ENCODE measurements at places on chromosomes 6 and 20.

DNA sequence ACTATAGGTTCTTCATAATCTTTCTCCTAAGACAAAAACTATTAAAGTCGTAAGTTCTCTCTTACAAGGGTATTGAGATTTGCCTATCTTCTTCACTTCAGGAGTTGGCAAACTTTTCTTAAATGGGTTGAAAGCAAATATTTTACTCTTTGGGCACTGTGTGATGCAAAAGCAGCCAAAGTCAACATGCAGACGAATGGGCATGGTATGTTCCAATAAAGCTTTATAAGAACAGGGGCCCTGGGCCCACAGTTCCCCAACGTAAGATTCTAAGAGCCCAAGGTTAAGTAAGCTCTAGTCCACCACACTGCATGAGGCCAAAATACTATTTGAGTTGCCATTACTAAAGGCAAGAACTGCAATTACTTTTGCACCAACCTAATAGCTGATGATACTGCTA lies 11.5 kb downstream of the CD164 start:
- no peak for DNase-seq

- no peak for DNase-seq
These were observed 14.9 kb upstream of the ZNF451 start for GRCh38 chr6:57075092-57075491.

GRCh38 chr6:31585491-31585890 lies 586 bp upstream of the LST1 start:
- DNase-seq: no peak

DNA sequence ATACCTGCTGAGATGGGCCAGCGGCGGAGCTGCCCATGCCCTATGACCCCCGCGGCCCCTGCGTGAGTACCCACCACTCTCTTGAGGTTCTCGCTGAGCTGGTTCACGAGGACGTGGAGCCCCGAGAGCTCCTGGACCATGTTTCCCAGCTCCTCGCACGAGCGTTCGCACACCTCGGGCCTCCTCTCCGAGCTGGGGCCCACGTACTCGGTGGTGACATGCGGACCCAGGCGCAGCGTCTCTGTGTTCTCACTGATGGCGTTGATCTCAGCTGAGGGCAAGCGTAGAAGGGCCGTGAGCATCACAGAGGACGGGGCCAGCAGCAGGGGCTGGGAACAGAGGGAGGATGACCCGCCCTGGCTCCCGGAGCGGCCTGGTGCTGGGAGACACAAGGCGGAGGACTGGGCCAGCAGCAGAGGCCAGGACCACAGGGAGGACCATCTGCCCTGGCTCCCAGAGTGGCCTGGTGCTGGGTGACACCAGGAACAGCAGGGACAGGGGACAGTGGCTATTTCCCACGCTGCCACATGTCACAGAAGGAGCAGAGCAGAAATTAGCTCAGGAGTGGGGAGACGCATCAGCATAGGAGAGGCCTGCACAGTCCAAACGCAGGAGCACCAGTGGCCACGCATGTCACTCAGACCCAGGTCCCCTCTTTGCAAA lies 11.8 kb downstream of the THBS2 start:
- DNase-seq: no peak

DNA sequence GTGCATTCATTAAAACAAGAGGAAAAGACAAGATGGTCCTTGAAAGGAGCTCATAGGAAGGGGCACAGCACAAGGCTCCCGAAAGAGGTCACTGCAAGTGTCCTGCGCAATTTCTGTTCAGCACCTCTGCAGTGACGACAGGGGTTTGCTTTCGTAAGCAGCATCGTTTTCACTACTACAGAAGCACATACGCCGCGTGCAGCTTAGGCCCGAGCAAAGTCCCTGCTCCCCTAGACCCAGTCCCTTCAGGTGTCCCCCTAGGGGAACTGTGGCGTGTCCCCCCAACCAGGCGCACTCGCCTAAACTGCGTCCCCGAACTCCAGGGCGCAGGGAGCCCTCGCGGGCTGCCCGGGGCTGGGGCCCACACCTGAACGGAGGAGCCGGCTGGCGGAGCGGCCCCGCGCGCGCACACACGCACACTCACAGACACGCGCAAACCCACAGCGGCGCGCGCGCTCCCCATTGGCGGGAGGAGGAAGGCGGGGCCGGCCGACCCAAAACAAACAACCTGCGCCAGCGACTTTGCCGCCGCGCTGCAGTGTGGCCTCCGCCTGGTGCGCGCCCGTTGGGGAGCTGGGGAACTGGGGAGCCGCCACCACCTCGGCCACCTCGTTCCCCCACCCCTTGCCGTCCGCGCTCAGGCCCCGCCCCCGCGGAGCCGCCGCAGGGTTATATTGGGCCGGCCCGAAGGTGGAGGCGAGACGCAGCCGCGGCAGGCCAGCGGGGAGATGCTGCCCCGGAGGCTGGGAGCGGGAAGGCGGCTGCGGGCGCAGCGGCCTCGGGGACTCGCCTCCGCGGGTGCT lies at the start of gene FOXQ1:
TSS of gene FOXQ1 (plus strand) at position 699 of the 803 bp plus-strand sequence. CDS start 607 bp downstream, outside the sequence.
- DNase-seq: no peak

- DNase-seq: no peak
These were observed 9.1 kb upstream of the ZNF133 start for GRCh38 chr20:18279242-18279641.

DNA sequence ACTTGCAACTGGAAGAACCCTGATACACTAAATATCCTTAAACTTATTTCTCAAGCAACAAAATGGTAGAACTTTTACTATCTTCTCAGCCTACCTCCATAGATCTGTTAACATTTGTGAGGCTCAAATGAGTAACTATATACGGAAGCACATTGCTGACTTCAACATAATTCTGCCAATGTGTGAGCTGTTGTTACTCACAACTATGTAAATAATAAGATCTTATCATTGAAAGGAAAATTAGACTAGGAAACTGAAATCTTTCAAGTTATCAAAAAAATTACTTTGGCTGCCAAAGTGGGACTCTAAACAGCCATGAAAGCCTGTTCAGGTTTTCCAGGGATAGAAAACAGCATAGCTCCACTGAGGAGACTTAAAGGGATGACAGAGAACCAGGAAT lies 40.2 kb upstream of the TASP1 start:
- no peak for DNase-seq

- DNase-seq: no peak
These were observed 41.0 kb upstream of the SMIM8 start for GRCh38 chr6:87281426-87281825.

DNA sequence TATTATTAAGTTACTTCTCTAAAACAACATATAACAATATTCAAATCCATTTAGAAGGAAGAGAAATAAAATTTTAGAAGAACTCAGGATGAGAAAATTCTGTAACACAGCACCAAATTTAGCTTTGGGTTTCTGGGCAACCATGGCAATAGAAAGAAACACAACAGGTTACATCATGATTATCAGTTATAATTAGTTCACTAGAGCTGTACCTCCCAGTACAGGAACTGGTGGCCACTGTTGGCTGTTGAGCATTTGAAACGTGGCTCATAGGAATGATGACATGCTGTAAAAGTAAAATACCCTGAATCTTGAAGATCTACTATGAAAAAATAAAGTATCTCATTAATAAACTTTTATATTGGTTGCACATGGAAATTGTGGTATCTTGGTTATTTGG lies 23.7 kb upstream of the MAP3K4 start:
- no peak for DNase-seq
